ENCODE measurements at places on chromosomes 5 and 9.

- no peak for DNase-seq
These were observed 54.7 kb downstream of the SLC38A9 start for GRCh38 chr5:55657443-55657842.

GRCh38 chr9:33438926-33439680 lies 8.3 kb downstream of the AQP3 start:
- no peak for DNase-seq

DNA sequence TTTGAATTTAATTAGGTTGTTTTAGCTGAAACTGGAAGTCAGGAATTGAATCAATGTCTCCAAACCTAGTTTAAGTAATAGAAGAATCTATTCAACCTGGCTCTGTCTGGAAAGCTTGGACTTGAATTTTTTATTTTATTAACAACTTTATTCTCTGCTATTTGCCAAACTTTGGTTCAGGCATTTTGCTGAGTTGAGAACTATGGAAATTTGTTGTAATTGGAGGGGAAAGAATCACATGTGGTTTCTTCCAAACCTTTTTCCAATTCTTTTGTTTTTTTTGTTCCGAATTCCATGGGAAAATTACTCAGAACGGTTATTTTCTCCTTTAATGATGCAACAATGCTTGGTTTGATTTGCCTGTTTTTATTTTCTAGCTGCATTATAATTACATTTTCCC lies 98.2 kb upstream of the RPS23 start:
- DNase-seq, result no peak

GRCh38 chr9:111069183-111069582 lies 30.9 kb upstream of the LPAR1 start:
- no peak for DNase-seq

DNA sequence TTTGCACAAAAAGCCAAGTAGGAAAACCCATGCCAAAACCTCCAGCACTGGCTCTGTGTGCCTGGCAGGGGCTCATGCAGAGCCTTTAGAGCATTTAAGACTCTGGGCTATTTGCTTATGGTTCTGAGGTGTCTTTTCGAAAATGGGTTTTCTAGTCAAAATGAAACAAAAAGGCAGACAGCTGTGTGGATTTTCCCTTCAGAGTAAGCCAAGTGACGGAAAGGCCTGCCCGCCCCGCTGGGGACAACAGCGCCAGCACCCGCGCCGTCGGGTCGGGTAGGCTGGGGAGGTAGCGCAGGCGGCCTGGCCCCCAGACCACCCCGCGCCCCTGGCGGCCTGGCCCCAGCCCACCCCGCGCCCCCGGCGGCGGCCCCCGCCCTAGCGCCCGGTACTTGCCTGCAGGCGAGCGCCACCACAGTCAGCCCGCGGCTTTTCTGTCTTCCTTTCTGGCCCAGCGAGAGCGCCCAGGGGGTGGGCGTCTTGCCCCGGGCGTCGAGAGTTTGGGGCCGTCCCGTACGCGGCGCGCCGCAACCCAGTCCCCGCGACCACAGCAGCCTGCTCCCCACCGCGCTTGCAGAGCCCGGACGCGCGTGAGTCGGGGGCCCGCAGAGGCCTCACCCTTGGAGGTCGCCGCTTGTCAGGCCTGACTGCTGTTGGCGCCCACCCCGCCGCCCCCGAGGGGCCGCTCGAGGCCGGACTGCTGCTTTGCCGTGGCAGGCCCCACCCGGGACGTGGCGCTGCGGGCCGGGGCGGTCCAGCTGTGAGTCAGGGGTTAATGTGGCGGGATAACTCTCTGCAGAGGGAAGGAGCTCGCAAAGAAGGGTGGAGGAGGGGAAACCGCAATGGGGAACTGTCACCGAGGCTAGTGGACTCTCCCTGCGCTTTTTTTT lies at the start of gene TICAM2:
Gene TICAM2 (minus strand): TSS at position 779 of the 890 bp plus-strand sequence. CDS start 21,223 bp downstream, outside the sequence.
- DNase-seq, result no peak

DNA sequence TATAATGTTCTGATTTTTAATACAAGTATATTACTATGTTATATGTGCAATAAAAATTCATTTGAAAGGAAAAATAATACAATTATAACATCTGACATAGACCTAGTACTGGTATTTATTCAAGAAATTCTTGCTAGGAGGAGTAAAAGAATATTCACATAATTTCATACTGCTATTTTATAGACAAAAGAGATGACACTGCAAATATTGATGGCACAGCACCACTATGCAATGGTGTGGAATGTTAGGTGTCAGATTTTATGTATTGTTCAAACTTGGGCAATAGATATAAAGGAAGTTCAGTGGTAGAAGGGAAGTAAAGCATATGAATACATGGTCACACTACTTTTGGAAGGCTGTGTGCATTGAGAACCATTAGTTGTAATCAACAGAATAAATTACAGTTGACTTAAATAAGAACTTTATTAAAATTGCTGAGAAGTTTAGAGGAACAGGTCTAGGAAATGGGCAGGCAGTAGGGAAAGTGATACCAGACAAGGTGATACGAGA lies 143.9 kb downstream of the OR2K2 start:
- DNase-seq, result no peak

- DNase-seq, result no peak
These were observed 728.4 kb downstream of the MAT2B start for GRCh38 chr5:164233791-164234190.

GRCh38 chr9:123642291-123643278 lies 286.6 kb downstream of the CRB2 start:
- peak; percentile 91 for DNase-seq

DNA sequence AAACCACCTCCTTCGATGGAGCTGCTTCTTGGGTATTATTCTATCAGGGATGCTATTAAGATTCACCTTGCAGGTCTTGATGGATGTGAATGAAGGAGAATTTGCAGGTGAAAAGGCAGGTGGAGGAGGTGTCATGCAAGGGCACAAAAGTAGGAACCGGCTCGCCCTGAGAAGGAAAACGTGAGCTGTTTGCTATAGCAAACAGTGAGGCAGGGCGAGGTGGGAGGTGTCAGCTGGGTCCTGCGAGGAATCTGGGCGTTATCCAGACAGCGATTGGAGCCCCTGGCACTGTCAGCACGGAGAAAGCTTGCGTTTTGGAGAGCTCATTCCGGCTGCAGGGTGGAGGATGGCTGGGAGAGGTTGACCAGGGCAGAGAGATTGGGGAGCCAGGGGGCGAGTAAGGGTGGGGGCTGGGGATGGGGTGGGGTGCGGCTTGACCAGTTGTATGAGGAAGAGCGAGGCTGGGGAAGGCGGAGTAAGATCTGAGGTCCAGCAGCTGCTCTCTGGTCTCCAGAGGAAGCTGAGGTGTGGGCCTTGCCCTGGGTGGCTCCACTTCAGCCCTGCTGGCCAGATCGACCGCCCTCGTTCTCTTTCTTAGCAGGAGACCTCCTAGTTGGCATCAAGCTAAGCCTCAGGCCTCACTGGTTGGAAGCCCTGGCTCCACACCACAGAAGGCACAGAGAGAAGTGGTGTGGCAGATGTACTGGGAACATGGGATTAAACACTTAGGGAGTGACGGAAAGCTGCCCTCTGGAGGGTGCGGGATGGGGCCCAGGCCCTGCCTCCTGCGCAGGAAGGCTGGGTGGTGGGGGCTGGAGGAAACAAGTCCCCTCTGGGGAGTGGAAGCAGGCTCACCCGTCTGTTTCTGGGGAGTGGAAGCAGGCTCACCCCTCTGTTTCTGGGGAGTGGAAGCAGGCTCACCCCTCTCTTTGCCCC lies 54.7 kb upstream of the NEURL1B start:
- DNase-seq, result no peak

DNA sequence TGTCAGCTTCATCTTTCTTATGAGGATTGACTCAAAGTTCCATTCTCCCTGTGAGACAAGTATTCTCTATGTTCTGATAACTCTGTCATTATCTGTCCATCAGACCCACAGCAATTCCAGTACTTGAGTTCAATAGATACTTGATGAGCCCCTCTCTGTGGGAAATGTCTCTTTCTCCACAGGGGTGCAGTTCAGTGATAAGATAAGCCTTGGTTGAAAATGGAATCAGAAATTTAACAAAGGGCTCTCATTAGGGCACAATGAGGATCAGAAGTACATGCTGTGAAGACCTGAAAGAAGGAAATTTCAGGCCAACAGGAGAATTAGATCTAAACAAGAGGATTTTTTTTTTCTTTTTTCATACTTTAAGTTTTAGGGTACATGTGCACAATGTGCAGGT lies 737.3 kb downstream of the MTRR start:
- DNase-seq, result no peak

DNA sequence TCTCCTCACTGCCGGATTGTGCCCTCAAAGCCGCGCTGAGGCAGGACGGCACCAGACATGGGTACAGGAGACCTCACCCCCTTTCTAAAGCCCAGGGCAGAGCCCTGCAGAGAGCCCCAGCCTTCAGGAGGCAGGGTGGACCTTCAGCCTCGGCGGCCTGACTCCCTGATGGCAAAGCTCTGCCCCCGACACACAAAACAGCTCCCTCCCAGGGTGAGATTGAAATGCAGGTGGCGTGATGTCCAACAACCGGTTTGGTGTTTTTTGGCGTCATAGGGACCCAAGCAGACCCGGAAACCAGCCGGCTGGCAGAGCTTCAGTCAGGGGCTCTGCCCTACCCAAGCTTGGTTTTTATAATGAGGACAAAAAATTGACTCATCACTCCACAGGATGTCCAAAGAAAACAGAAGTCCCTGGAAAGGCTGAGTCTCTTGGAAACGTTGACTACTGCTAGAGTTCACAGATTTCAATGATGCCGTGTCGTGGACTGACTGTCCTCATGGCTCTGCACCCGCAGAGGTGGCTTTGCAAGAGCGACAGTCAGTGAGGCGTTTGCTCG lies 275.2 kb upstream of the IRX1 start:
- no peak for DNase-seq

GRCh38 chr5:83323557-83324180 lies 147.9 kb upstream of the VCAN start:
- no peak for DNase-seq

DNA sequence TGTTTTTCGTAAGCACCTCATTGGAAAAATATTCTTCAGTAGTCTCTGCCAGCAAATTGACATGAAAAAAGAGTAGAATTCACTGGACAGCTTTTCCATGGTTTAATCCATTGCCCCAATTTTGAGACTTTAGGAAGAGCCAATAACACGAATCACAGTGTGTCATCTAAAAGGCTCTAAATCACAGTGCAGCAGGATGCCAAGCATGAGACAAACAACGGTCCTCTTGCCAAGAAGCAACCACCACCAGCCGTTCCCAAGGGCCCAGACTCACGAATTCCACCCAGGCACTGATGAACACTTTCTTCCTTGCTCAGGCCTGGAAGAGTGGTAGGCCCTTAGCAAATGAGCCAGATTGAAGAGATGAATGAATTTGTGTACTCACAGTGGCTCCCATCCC lies 18.3 kb upstream of the IRX4 start:
- no peak for DNase-seq

GRCh38 chr5:174093123-174093522 lies 47.6 kb downstream of the NSG2 start:
- no peak for DNase-seq

DNA sequence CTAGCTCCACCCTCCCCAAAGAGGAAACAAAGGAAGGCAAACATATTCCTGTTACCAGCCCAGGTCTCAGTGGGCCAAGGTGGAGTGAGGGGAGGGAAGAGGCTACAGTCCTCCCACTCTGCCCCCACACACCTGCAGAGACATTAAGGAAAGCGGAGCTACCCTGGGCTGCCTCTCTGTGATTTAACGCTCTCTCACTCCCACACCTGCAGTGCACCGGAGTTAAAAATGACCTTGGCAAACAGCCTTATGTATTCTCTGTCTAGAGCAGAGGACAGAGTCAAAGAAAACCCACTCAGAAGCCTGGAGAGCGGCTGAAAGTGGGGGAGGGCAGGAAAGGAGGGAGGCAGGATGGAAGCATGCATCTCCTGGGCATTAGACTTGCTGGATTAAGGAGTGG lies 32.7 kb downstream of the KCNIP1 start:
- no peak for DNase-seq

GRCh38 chr9:135743546-135744332 lies 41.8 kb downstream of the KCNT1 start:
- no peak for DNase-seq

- no peak for DNase-seq
These were observed 221.4 kb upstream of the KLF4 start for GRCh38 chr9:107710953-107711352.

DNA sequence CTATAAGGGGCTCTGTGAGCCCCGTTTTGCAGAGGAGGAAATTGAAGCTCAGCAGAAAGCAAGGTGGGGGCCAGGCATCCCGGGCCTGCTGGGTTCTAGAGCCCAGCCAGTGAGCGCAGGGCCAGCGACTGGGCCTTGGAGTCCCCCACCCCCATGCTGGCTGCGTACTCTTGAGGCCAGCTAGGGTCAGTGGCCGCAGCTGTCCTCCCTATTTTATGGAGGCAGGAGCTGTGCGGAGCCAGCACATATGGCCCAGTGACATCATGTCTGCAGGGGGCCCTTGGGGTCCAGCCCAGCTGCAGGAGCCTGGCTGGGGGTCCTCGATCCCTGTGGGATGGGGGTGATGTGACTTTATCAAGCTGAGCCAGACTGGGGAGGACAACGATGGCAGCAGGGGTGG lies 71.3 kb downstream of the HMCN2 start:
- no peak for DNase-seq

GRCh38 chr5:139696894-139697658 lies 48.9 kb downstream of the CXXC5 start:
- DNase-seq, result no peak

GRCh38 chr5:150339165-150339564 lies 18.3 kb upstream of the TCOF1 start:
- no peak for DNase-seq

GRCh38 chr5:164860896-164861295 lies 1355.5 kb downstream of the MAT2B start:
- no peak for DNase-seq
